Stimulated activated naive CD8-positive, alpha-beta T cell treated with anti-CD3 and anti-CD28 coated beads, Interleukin-15, Interleukin-2, amounts not matched to agents 100 U/mL and 50 U/mL, for 24 hours (primary cell): ENCODE measurements at places on chromosomes 3 and 15.

DNA sequence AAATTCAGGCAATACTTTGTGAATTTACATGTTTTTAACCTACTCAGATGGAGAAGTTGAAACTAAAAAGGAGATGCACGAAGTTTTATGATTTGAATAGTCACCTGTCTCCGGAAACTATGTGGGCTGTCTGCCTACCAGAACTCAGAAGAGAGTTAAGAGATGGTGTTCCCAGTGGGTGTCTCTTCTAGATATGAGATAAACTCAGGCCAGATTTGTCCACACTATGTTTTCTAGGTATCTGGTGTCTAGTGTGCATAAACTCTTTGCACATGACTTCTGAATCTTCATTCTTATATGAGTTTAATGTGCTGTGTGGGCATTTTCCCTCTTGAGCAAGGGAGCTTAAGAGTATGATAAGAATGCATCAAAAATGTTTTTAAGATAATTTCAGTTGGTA is 222.8 kb downstream of the FOXP1 start:
- no peak for DNase-seq

DNA sequence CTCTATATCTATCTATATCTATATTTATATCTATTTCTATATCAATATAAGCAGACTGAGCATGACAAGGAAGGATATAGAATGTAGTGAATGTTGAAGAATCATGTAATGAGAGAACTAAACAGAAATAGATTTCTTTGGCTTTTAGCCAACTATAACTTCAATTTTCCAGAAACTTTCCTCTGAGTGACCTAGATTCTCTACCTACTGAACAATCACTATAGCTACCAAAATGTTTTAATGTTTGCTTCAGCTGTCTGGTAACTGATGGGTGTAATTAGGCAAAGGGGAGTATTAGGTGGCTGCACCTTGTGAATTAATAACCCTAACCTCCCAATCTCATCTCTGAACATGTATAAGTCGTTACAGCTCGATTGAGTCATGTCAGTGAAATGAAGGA is 76.4 kb upstream of the ROBO1 start:
- DNase-seq: no peak

DNA sequence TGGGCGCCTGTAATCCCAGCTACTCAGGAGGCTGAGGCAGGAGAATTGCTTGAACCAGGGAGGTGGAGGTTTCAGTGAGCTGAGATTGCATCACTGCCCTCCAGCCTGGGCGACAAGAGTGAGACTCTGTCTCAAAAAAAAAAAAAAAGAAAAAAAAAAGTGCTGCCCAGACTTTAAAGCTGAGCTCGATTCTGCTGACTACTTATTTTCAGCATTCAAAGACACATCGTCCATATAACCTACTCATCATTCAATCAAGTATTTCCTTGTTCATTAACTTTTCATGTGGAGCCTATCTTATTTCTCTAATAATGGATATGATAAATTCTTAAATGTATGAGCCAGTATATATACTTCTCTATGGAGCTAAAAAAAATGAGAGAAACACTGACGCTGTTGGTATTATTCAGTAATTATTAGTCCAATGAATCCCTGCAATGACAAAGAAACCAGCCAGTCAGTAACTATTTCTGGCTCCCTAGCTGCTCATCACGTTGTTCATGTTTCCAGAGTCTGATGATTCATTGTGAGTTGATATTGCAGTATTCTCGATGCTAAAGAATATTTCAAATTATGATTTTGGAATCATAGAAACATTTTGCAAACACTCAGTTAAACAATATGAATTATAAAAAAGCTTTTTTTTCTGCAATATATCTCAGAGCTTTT is 111.9 kb downstream of the RAP2B start:
- no peak for DNase-seq

DNA sequence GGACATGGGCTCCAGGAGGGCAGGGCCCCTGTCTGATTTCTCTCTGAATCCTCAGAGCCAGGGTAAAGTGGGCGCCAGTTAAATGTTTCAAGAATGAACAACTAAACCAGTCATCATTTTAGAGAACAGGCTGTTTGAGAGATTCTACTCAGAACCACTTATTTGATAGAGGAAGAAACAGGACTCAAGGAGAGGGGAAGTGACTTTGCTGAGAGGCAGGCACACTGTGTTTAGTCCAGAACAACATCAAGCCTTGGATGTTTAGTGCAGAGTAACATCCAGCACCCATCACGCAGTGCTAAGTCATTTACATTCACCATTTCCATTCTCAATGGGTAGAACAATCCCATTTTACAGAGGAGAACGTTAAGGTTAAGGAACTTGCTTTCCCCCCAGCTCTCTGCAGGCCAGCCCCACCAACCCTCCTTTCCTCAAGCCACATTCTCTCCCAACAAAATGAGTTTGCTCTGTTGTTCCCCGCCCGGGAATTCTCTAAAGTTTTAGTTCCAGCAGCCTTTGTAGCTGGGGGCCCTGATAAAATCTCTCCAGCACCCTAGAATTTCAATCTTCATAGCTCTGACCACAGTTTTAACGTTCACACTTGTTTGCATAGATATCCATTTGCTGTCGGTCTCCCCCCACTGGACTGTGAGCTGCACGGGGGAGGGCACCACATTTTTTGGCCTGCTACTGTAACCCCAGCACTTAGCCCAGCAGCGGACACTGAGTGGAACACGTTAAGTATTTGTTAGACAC is 962 bp downstream of the NMNAT3 start:
- DNase-seq: no peak

GRCh38 chr3:5799398-5799797 is 611.9 kb downstream of the EDEM1 start:
- DNase-seq: no peak

DNA sequence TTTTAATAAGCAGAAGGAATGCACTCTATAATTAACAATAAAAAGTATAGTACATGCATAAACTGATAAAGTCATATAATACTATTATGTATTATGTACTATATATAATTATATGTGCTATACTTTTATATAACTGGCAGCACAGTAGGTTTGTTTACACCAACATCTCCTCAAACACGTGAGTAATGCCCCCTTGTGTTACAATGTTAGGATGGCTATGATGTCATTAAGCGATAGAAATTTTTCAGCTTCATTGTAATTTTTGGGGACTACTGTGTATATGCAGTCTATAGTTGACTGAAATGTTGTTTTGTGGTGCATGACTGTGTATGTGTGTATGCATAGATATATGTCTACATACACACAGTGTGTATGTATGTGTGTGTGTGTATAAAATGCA is 100.6 kb downstream of the SLMAP start:
- DNase-seq: no peak

- peak; percentile 49 for DNase-seq
Measured at GRCh38 chr15:41512940-41513505, 604 bp downstream of the LTK start.

- no peak for DNase-seq
Measured at GRCh38 chr15:99021027-99021627, 13.5 kb upstream of the PGPEP1L start.

- peak; percentile 69 for DNase-seq
Measured at GRCh38 chr3:8987645-8988383, 24.5 kb upstream of the RAD18 start.

GRCh38 chr3:174229916-174230315 is 629.2 kb upstream of the NAALADL2 start:
- no peak for DNase-seq

GRCh38 chr3:121989943-121990342 is 32.1 kb downstream of the ILDR1 start:
- DNase-seq: no peak

DNA sequence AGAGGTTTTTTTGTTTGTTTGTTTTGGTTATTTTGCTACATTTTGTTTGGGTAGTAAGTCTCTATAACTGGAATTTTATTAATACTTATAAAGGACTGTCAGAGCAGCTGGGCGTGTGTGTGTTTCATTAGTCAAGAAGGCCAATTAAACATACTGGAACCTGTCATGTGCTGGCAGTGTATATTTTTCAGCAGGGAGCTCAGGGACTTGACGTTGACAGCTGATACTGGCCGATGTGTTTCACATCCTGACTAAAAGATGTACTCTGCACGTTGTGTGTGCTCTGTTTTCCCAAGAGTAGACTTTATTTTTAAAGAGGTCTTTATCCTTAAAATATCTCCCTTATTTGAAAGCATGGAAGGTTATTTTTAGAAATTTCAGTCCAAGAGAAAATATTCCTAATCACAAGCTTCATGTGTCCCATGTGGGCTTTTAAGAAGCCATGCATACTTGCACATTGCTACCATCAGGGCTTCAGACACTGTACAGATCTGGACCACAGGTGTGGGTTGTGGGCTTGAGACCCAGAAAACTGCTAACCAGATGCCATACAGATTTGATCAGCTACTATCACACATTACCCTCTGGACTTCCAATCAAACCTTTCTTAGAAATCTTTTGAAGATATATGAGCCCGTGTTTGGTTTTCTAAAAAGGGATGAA is 135.9 kb downstream of the FEZF2 start:
- no peak for DNase-seq

GRCh38 chr3:187798531-187799530 is 53.6 kb upstream of the BCL6 start:
- DNase-seq: no peak

DNA sequence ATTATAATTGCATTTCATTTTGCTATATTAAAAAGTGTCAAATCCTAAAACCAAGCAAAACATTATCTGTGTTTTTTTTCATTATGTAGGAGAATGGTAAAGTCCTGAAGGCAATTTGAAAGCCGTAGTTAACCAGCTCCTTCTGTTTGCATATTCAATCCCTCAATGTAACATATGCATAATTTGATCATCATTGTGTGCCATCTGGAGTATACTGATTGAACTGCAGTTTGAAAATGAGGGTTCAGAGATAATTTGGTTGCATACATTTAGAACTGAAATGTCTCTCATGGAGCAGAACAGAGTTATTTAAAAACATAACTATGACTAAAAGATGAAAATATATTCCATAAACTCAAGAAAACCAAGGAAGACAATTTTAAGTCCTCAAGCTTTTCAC is 518.6 kb downstream of the GBE1 start:
- no peak for DNase-seq

DNA sequence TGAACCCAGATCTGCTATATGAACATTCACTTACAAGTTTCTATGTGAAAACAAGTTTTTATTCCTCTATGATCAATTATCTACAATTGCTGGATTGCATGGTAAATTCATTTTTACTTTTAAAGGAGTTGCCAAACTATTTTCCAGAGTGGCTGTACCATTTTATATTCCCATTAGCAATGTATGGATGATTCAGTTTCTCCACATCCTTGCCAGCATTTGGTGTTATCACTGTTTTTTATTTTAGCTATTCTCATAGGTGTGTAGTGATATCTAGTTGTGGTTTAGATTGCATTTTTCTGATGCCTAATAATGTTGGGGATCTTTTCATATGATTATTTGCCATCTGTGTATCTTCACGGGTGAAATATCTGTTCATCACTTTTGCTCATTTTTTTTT is 78.3 kb downstream of the APBA2 start:
- DNase-seq: no peak

GRCh38 chr15:98308117-98308516 is 340.2 kb upstream of the IGF1R start:
- no peak for DNase-seq

DNA sequence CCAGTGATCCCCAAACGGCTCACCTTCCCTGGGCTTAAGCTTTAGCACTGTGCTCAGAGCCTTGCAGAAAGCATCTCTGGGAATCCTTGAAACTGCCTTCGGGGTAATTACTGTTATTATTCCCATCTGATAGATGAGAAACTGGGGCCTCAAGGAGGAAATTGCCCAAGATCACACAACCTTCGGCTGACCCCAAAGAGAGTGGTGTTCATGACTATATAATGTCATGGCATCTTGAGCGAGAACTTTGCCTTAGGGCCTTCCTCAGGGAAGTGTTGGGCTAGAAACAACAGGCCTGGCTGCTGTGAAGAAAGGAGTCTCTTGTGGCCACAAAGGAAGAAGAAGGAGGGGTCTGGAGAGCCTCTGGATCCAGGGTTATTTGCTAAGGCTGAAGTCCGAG is 388.7 kb upstream of the CFAP20DC start:
- no peak for DNase-seq

- DNase-seq: no peak
Measured at GRCh38 chr3:156865732-156866131, 39.6 kb downstream of the LEKR1 start.

DNA sequence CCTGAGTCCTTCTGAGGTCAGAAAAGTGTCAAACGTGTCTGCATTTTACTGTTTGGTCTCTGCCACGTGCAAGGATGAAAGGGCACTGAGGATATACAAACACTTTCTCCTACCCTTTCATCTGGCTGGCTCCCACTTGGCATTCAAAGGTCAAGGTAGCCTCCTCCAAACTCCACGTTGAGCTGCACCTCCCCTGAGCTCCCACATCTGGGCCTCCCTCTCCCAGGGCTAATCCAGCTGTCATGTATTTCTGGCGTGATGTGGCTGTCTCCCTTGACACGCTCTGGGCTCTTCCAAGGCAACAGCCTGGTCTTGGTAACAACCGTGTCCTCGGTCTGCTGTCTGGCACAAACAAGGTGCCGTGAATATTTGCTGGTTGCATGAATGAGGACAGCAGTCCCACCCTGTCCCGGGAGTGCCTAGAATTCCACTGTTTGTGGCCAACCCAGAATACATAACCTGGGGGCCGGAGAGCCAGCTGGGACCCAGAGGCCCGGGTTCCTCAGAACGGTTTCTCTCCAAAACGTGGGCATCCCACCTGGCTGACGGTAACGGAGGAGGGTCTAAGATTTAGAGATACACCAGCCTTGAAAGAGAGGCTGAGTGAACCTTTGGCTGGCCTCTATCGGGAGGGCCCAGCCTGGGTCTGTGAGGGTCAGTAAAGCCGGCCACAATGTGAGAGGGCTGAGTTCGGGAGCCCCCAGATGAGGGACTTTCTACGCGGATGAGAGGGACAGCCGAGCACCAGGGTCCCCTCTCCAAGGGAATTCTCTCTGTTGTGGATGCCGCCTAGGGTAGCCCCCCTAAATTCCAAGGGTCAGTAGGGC is 767 bp downstream of the GLT8D1 start:
- peak; percentile 44 for DNase-seq

DNA sequence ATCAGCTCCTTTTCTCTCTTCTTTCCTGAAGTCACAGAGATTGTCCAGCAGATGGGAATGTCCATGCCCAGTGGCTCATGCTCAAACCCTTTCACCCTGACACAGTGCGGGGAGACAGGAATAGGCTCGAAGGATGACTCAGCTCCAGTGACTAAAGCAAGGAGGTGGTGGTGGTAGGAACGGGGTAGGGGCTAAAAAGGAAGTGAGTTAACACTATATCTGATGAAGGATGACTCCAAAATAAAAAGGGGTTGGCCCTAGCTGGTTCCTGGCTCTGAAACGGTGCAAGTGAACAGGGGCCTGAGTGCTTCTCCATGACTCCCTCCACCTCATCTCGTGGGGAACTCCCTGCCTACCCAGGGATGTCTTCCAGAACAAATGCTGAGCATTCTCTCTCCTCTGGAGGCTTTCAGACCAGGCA is 167.4 kb upstream of the LPP start:
- DNase-seq: peak; percentile 54

DNA sequence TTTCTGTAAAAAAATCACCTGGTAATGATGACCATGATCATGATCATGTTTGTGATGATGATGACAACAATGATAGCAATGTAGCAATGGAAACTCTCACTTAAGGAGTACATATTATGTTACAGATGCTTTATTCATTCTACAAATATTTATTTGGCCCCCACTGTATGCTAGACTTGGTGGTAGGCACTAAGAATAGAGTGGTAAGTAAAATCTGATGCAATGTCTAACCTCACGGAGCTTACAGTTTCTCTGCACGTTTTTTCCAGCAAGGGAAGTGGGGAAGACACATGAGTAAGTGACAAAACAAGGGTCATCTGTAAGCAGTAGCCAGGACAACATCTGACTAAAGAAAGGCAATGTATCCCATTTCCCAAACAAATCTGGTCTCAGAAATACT is 199.4 kb upstream of the MRPL3 start:
- DNase-seq: no peak
